ENCODE measurements at places on chromosomes 12 and 14. TPM values are rescaled to one million over a fixed set of nuclear protein-coding genes. Genes with fewer than 3 reads are reported as not detected.

The KICS2 gene
- 4.9 TPM for total RNA-seq

The KLHL33 gene
- total RNA-seq: 1.4 TPM

The MIP gene
- not detected for total RNA-seq

The POLR3B gene
- 9.2 TPM for total RNA-seq

The CEP83 gene
- total RNA-seq: 11.0 TPM

DNA sequence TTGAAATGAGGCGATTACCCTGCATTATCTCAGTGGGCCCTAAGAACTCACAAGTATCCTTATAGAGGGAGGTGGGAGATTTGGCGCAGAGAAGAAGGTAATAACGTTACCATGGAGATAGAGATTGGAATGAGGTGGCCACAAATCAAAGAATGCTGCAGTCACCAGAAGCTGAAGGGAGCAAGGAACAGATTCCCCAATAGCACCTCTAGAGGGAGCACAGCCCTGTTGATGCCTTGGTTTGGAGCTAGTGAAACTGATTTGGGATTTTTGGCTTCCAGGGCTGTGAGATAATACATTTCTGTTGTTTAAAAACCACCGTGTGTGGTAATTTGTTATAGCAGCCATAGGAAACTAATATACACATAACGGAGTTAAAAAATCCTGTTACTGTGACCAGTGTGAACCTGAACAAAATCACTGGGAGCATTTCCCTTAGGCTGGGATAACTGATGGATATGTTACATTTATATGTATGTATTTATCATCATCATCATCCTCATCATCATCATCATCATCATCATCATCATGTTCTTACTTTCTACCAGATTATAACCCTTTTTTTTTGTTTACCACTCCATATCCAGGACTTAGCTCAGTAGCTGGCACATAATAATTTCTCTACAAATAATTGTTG lies 100.3 kb downstream of the LIN7A start:
- peak; percentile 38 for DNase-seq

GRCh38 chr14:22531451-22532344 lies 57.3 kb downstream of the DAD1 start:
- DNase-seq: no peak

- DNase-seq: no peak
These were observed 10.7 kb upstream of the TBX3 start for GRCh38 chr12:114694436-114695304.

DNA sequence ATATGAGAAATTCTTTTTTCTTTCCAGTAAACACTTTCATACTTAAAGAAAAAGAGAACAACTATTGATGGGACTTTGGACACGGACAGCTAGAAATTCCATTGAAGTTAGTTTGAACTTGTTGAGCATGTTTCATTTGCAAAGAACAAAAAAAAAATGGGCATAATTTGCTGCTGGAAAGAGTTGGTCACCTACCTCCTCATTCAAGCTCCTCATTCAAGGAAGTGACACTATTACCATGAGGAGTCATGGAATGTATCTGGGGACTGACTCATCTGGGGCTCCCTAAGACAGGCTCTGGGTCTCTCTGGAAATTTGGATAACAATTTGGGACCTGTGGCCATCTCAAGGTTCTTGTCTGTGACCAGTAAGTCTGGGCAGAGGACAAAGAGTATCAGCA lies 50.4 kb downstream of the KICS2 start:
- no peak for DNase-seq

DNA sequence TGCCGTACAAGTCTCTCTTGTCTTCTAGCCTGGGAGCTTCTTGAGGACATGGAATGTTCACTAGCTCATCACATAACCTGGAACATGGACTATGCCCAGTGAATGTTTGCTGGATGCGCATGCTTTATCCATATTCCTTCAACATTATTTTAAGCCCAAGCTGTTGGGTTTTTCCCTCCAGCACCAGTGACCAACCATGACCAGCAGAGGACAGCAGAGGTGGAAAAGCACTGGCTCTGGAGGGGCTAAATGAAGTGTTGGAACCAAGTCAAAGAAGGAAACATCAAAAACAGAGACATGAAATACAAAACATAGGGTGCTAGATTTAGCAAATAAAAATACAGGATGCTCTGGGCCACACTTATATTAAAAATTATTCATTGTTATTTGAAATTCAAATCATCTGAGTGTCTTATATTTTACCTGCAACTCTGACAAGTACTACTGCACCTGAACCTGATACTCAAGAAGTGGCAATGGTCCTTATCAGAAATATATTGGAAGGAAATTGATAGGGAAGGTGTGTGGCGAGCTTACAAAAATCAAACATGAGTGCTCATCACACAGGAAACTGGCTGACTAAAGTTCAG lies 23.1 kb upstream of the HELB start:
- no peak for DNase-seq

DNA sequence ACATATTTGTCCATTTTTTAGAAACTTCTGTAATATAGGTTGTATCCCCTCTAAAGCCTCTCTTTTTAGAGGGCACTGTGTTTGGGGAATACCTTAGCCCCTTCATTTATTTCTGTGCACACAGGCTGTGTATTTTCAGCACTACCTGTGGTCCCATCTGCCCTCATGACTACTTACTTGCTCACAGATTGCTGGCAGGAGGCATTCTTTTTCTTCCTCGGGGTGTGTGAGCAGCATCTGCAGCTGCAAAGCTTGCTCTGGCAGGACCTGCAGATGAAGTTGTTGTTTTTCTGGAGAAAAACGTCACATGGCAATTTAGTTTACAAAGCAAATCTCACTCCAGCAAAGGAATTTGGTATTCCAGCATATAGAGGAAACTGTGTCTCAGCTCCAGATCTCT lies 24.3 kb downstream of the ANG start:
- no peak for DNase-seq

GRCh38 chr12:115749071-115749841 lies 528.2 kb downstream of the MED13L start:
- DNase-seq: no peak

- DNase-seq: no peak
These were observed 76.9 kb upstream of the REP15 start for GRCh38 chr12:27619308-27619707.

GRCh38 chr12:89372584-89373370 lies 20.5 kb upstream of the DUSP6 start:
- no peak for DNase-seq

- DNase-seq: no peak
These were observed 46.9 kb upstream of the CAND1 start for GRCh38 chr12:67222302-67222701.

DNA sequence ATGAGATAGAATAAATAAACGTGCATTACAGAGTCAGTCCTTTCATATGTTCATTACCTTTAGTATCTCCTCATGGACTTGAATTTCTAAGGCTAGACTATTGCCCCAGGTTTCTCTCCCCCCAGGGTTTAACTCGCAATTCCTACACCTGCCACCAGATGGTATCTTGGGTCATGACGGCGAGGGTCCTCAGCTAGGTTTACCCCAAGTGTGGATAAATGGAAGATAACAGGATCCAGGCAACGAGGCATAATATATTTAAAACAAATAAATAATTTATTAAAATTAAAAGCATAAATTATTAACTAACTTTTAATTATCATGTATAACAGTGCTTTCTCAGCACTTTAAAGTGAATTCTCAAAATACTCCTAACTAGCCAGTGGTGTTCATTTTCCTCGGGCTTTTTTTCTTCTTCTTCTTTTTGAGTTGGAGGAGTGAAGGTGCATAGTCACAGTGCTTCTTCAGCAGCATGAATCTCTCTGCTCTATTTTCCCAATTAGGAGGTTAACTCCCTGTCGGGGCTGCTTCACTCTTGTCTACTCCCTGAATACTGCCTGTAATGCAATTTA lies 243.5 kb upstream of the CAND1 start:
- no peak for DNase-seq
